ENCODE measurements at places on chromosomes 12 and 14. TPM values are rescaled to one million over a fixed set of nuclear protein-coding genes. Genes with fewer than 3 reads are reported as not detected.

The VRTN gene
- total RNA-seq, result not detected

The LALBA gene
- total RNA-seq, result not detected

The TRHDE gene
- 0.33 TPM for total RNA-seq

The TESPA1 gene
- total RNA-seq, result 53.5 TPM

The PLEKHG3 gene
- 184 TPM for total RNA-seq

The FRS2 gene
- total RNA-seq, result 33.8 TPM

The GNG2 gene
- 582 TPM for total RNA-seq

The CLEC6A gene
- not detected for total RNA-seq

The TAS2R50 gene
- 0.88 TPM for total RNA-seq

The SPIC gene
- not detected for total RNA-seq

The MANSC4 gene
- total RNA-seq, result not detected
